ENCODE measurements at places on chromosomes 3 and 15.

- DNase-seq: no peak
These were observed 8.9 kb upstream of the NSMCE3 start for GRCh38 chr15:29278436-29279105.

DNA sequence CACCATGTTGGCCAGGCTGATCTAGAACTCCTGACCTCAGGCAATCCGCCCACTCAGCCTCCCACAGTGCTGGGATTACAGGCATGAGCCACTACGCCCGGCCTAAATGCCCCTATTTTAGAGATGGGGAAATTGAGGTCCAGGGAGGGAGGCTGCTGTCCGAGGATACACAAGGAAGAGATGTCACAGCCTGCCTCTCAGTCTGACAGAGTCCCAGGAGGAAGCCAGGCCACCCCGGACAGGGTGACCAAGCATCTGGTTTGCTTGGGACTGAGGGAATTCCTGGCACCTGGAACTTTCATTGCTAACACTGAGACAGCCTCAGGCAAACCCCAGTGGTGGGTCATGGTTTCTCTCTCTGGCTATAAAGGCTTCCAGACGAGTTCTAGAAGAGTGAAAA lies 30.6 kb upstream of the ADAMTS7 start:
- no peak for DNase-seq

DNA sequence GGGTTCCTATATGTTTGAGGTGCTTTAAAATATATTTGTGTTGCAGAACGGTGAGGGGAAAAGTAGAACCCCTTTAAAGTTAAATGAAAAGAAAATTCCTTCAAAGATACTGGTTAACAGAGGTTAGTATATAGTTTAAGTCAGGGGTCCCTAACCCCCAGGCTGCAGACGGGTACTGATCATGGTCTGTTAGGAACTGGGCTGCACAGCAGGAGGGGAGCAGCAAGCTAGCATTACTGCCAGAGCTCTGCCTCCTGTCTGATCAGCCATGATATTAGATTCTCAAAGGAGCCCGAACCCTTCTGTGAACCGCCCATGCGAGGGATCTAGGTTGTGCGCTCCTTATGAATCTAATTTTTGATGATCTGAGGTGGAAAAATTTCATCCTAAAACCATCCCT lies 37.5 kb upstream of the RFX7 start:
- no peak for DNase-seq

- DNase-seq: no peak
These were observed 22.0 kb upstream of the HERC1 start for GRCh38 chr15:63855735-63856134.

- no peak for DNase-seq
These were observed 14.0 kb downstream of the SLC6A20 start for GRCh38 chr3:45782381-45782780.

GRCh38 chr15:100926258-100926657 lies 7.1 kb downstream of the LRRK1 start:
- DNase-seq: no peak

GRCh38 chr3:57627976-57628375 lies 30.8 kb upstream of the ARF4 start:
- DNase-seq: peak; percentile 16

DNA sequence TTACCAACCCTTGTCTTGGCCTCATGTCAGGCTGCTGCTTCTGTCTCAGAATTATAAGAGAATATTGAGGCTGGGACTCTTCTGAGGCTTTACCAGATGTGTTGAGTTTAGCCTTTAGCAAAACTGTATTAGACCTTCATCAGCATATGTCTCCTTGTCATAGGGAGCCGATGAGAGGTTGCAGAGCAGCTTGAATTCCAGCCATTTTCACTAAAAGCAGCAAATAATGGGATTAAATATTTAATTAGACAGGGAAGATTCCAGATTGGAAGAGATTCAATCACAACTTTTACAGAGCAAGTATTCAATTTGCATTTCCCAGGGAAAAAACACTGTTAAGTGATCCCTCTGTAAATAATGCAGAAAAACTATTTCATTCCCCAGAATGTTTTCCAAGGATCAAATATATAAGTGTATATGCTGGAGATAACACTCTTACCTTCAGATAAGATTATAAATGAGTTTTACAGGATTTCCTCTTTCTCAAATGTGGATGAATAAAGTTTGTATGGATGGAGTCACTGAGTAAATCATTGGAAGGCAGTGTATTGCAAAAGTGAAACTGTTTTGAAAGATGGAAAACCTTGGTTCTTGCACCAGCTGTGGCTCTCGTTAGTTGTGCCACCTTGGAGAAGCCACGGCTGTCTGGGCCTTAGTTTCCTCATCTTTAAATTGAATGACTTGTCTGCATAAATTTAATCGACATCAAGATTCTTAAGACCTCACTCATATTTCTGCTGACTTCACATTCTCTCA lies 466.4 kb upstream of the SGO1 start:
- DNase-seq: no peak

GRCh38 chr15:81326466-81327212 lies 2.7 kb upstream of the STARD5 start:
- DNase-seq: no peak

DNA sequence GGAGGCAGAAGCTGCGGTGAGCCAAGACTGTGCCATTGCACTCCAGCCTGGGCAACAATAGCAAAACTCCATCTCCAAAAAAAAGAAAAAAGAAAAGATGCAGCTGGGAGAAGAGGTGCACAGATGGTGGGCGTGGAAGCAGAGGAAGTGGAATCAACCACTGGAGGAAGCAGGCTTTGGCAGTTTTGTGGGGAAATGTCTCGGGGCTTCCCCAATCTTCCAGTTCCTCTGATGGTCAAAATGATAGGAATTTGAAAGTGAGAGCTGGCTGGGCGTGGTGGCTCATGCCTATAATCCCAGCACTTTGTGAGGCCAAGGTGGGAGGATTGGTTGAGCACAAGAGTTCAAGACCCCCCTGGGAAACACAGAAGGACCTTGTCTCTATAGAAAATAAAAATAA lies 48.1 kb upstream of the SMAD3 start:
- no peak for DNase-seq

DNA sequence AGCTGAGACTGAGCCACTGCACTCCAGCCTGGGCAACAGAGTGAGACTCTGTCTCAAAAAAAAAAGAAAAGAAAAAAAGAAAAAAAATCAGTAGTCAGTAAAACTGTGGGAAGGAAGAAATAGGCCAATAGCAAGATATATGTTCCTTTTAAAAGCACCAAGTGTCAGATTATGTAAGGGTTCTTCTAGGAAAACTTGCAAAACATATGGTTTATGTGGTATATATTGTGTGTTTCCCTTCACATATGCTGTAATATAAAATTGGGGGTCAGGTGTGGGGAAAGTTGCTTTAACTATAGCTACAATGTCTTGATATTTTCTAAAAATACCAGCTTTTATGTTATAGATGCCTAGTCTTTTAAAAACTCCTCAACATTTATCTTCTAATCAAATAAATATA lies 64.6 kb downstream of the ESYT3 start:
- DNase-seq: no peak

- DNase-seq: no peak
These were observed 2.5 kb upstream of the CERS3 start for GRCh38 chr15:100531204-100531603.

GRCh38 chr3:68360492-68360891 lies 571.9 kb downstream of the TAFA4 start:
- DNase-seq: no peak

Data from hippocampal formation (tissue), 2 donors.